ENCODE measurements at places on chromosomes 2 and 18.

- peak; percentile 65 for DNase-seq
Observed at GRCh38 chr2:161983866-161984265, 90.1 kb downstream of the DPP4 start.

DNA sequence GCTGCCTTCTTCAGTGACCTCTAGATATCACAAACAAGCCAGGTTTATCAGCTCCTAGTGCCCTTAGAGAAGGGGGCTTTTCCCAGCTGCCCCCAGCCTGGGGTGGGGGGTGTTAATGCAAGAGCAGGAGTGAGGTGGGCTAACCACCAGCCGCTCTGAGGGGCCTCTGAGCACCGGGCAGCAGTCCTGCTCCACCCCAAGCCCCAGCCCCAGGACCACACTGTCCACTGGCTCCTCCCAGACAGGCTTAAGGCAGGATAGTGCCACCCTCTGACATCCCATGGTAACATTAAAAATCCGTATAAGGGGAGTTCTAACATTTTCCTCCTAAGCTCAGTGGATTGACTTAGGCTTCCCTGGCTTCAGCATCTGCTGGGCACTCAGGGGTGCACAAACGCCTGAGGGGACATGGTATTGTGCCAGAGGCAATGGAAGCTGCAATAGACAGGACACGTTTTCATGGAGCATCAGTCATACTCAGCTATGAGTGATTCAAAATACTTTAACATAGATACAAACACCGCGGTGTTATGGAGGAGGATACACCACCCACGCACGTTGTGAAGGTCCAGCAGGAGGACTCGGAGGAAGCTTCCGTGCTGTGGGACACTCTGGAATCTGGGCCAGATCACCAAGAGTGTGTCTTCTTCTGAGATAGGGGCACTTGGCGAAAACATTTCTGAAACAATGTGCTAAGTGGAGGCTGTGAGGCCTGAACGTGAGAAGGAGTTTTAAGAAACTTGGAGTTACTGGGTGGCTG, 112.7 kb upstream of the EPC2 start:
- peak; percentile 15 for DNase-seq

- no peak for DNase-seq
Observed at GRCh38 chr2:27996156-27996922, 105.8 kb downstream of the BABAM2 start.

DNA sequence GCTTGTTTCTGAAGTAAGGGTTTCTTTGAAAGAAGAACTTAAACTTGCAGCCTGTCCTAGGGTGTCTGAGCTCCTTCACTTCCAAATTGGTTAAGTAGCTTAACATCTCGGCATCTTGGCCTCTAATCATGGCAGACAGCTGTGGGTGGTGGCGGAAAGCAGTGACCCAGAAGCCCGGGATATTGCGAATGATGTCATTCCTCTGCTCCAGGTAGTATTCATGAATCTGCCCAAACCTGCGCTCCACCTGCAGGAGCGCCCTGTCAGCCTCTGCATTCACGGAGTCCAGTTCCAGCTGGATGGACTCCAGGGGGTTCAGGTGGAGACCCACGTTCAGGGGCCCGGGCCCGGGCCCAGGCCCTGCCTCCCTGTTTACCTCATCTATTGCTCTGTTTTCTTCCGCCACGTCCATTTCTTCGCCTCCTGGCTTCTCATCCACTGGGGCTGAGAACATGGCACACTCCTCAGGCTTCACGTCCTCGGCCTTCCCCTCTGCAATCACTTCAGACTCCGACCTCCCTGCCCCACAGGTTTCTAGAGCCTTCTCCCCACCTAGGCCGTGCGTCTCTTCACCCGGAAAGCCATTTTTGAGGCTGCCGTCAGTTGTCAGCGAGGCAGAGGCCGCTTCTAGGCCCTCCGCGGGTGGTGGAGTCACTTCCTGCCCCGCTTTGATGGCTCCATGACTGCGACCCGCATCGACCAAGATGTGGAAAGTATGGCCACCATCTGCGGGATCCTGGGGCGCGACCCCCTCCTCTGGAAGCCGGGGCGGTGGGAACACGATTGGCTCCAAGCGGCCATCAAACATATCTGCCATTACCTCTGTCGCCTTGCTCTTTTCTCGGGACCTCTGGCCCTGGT, 569 bp downstream of the TSPYL6 start:
- no peak for DNase-seq

DNA sequence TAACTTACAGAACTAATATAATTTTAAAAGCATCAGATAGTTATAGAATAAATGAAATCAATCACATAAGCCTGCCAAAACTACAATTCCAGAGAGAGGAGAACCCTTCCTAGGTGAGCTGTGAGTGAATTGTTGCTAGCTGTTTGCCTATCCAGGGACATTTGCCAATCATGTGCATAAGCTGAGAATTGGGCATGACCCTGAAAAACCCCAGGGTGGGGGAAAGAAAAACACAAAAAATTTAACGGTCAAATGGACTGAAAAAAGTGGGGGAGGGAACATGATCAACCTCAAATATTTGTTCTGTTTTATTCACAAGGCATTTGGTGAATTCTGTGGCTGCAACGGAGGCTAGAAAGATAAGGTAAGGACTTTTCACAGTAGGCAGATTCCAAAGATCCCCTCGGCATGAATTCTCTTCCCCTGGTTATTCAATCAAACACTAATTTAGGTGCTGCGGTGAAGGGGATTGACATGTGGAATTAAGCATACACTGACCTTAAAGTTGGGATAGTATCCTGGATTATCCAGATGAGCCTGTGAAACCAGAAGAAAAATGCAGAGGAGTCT, 203.9 kb upstream of the RGPD4 start:
- DNase-seq = no peak

GRCh38 chr2:134225173-134225572, 28.7 kb upstream of the MGAT5 start:
- DNase-seq = no peak

- no peak for DNase-seq
Observed at GRCh38 chr2:182824056-182824766, 42.2 kb downstream of the FRZB start.

DNA sequence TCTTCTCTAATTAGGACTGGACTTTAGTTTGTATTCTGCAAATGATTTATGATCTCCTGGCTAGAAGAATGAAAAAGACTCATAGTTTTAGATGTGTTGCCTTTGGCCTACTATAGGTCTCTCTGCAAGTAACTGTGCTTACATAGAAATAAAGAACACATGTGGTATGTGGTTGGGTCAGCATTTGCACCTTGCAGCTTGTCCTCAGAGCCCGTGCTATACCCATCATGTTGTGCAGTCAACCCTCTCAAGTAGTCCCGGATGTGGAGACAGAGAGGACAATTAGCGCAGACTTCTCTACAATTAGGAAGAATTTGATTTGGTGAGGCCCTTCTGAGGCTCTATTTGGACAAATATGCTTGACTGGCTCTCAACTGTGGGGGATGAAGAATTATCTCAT, 203.7 kb upstream of the ITGA4 start:
- no peak for DNase-seq

DNA sequence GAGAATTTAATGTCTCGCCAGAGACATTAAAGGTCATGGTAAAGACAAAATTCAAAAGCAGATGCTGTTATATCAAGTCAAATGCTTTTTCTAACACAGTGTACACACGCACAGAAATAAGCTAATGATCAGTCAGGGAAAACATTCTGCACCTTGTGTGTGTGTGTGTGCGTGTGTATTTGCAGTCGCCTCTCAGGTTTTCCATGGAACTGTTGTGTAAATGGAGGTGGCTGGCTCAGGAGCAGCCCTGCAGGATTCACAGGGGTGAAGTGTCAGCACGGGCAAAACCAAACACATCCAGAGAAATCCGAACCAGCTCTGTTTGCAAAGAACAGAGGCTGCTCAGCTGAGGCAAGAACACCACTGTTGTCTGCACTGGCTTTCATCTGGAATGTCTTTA, 76.2 kb upstream of the YWHAQ start:
- no peak for DNase-seq

DNA sequence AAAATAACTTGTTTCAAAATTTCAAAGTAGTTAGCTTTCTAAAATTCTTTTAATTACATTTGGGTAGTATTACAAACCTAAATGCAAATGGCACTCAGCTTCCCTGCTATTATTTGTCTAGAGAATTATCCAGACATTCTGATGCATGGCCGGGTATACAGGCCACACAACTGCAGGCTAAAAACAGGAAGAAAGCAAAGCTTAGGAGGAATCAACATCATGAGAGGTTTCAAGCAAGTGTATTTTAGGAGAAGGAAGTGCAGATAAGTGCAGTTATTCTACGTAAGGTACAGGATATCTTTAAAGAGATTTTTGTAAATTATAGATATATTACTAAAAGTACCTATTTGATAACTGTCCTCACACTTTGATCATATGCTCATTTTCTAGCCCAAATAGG, 46.8 kb upstream of the RNU4ATAC start:
- DNase-seq = no peak

- DNase-seq = peak; percentile 22
Observed at GRCh38 chr2:195709901-195710806, 53.1 kb downstream of the SLC39A10 start.

DNA sequence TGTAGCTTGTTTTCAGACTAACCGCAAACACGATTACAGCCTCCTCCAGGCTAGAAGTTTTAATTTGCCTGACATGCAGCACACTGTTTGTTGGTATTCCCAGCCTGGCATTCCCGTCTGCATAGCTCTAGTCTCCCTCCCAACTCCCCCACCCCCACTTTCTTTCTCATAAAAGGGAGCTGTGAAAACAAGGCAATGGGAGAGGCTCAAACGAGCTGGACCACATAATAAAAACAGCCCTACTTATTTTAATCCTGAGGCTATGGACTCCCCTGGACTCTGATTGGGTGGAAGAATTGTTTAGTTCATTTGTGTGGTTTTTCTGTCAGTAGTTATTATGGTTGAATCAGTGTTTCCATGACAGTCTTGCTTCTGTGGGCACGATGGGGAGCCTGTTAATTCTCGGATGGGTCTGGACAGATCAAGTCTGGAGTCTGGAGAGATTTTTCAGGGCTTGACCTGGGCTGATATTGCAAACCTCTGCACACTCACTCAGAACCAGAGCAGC, 1.2 kb downstream of the STON1 start:
- peak; percentile 68 for DNase-seq

DNA sequence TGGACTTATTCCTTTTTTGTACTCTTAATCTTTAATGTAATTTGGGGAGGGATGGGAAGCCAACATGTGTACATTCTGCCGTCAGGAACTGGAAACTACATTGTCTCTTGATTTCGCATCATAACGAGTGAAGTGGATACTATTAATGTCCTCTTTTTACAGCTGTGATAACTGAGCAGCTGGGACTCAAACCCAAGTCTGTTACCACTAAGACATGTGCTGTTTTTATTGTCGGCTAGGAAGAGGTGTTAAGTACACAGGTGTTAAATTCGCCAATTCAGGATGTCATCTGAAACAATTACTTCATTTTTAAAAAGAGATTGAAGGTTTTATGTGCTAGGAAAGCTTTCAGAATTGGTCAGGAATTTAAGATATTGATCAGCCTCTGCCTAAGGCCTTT, 6.9 kb downstream of the GMCL1 start:
- DNase-seq = no peak

DNA sequence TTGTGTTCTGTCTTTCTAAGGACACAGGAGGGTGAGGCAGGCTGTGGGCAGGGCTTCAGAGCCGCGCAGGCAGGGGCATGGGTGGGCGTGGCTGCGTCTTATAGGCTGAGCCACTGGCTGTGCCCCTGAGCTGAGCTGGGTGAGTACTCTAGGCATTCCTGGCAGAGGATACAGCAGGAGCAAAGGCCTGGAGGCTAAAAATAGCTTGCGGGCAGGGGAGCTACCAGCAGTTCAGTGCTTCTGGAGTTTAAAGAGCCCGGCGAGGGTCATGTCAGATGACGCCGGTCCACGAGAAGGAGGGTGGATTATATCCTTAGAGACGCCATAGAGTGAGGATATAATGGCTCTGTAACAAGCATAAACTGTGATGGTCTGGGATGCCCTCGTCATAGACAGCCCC, 31.5 kb upstream of the PDIA6 start:
- DNase-seq = peak; percentile 37

GRCh38 chr18:23887035-23887434, 127.5 kb upstream of the TTC39C start:
- no peak for DNase-seq

DNA sequence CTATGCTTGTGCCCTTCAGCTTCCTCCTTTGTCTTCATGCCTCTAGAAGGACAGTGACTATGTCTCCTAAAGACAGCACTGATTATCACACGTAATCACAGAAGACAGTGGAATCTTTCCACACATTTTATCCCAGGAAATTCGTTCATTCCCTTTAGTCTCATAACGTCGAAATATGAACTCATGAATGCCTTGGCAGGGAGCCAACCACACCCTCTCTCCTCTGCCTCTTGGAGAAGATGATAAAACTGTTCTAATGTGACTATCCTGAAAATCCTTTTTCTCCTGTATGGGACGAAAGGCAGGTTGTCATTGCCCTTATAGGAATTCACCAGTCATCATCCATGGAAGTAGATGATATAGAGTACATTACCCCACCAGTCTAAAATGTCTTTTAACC, 726.6 kb upstream of the FANCL start:
- DNase-seq = no peak

GRCh38 chr2:5782103-5782502, 89.9 kb downstream of the SOX11 start:
- no peak for DNase-seq

DNA sequence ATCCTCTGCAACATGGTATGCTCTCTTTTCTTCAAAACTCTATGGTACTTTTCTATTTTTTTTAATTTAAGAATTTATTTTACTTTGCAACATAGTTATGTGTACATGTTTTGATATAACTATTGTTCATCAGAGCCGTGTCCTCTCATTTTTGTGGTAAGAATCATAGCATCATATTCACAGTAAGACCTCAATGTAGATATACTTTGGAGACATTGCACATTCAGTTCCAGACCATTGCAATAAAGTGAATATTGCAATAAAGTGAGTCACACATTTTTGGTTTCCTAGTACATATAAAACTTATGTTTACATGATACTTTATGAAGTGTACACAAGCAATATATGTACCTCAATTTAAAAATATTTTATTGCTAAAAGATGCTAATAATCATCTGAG, 22.7 kb upstream of the LINC00305 start:
- DNase-seq = no peak

GRCh38 chr2:164717000-164717803, 95.9 kb upstream of the GRB14 start:
- DNase-seq = peak; percentile 60

DNA sequence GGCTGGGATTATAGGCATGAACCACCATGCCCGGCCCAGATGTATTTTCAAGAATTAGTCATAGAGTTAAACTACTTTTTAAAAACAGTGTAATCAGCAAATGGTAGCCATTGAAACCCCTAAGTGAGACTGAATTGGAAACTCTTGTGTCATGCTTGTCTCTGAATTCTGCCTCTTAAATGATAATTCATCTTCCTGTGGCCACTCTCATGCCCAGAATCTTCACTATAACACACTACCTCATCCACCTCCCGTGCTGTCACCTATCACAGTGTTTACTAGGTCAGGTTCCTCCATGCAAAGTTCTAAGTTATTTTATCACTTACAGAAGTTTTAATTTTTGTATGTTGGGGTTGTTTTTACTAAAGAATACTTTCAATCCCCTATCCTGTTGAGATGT, 197.5 kb downstream of the PHLPP1 start:
- DNase-seq = no peak

Measured in cardiac fibroblast (primary cell).